ENCODE measurements at places on chromosomes 6 and 20.

GRCh38 chr20:10625641-10626040 lies 48.2 kb downstream of the JAG1 start:
- DNase-seq, result no peak

DNA sequence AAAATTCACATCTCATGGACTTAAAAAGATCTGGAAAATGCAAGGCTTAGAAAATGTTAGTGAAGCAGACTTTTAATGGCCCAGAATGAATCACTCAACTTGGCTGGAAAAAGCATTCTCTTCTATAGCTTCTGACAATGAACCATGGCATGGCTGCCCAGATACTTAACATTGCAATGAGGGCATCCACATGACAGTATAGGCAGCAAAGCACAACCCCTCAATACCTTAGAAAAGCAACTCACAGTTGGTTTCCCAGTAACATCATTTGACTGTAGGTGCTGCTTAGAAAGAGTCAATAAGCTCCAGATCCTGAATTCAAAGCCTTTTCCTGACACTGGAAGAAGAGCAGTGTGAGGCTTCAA lies 155.8 kb downstream of the EYA4 start:
- DNase-seq, result no peak

DNA sequence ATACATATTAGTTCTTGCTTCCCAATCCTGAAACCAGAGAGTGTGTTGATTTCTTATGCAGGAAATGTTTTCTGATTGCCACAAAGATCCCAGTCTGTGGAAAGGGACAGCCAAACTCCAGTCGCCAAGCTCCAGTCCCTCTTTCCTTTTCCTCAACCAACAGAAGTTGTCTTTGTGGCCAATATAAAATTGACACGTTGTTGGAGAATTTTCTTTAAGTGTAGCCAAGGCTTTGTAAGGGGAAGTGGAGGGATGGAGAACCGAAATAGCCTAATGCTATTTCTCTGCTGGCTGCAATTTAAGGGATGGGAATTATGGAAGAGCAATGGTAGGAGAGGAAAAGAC lies 5.4 kb downstream of the ADGRB3 start:
- DNase-seq, result no peak

- no peak for DNase-seq
These were observed 28.5 kb upstream of the GFOD1 start for GRCh38 chr6:13515912-13516311.

- no peak for DNase-seq
These were observed at the start of gene SIRPB2 for GRCh38 chr20:1491281-1491840. Gene SIRPB2 (minus strand): TSS chr20:1491420. CDS start chr20:1491359, 61 bp downstream.

DNA sequence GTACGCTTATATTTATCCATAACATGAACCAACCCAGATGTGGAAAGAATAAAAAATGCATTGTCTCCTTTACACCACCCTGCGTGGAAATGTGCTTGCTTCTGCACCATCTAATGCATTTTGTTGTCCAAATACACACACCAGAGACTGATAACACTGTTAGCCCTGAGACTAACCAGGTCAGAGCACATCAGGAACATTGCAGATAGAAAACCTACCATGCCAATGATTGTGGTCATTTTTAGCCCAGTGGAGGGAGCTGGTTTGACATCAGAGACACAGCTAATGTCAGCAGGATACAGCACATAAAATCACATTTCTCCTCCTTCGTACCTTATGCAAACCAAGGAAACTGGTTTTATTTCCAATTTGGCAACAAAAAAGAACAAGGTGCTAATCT lies 528.7 kb downstream of the DOK5 start:
- DNase-seq, result no peak

DNA sequence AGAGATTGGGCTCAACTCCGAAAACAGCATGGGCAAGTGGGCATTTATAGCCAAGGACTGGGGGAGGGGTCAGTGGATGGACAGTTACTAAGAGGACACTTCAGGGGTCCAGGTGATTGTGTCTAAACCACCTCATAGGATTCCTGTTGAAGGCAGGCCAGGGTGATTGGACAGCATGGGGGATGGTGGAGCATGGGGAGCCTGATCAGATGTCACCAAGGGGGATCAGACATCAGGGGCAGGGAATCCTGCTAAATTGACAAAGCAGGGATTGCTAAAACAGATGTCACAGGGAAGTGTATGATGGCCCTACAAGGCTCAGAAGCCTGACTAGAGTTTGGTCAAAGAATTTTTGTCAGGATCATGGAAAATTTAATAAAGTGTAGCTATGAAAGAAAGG lies 2.4 kb upstream of the PYGB start:
- no peak for DNase-seq

DNA sequence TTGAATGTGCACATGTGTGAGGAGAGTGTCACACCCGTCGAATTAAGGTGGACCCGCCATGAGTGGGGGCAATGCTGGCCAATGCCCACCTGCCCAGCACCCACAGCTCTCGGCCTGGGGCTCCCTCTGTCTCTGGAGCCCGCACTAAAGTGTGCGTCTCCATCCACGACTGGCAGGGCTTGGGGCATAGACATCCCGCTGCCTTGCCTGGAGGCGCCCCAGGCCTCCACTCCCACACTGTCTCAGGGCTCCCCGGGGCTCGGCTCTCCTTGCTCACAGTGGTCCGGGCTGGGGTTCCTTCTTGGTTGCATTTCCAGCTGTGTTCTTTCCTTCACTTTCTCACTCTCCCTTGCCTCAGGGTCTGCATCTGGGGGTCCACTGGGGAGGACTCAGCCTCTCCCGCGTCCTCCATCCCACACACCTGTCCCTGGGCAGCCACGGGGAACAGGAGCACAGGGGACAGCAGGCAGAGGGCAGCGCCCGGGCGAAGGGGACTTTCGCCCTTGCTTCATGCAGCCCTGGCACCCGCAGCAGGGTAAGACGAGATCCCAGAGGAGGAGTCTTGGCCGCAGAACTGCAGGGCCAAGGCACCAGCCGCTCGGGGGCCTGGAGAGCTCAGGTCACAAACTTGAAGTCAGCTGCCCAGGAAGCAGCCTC lies 20.1 kb upstream of the MRGBP start:
- DNase-seq, result no peak

DNA sequence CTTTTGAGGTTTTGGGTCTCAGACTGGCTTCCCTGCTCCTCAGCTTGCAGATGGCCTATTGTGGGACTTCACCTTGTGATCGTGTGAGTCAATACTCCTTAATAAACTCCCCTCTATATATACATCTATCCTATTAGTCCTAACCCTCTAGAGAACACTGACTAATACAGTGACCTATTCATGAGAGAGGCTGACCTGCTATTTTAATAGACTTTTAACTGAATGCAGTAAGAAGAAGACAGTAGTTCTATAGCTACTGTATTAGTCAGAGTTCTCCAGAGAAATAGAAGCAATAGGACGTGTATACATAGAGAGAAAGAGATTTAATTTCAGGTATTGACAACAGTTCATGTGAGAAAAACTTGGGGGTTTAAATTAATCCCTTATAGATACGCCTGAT lies 53.3 kb upstream of the SMLR1 start:
- no peak for DNase-seq

DNA sequence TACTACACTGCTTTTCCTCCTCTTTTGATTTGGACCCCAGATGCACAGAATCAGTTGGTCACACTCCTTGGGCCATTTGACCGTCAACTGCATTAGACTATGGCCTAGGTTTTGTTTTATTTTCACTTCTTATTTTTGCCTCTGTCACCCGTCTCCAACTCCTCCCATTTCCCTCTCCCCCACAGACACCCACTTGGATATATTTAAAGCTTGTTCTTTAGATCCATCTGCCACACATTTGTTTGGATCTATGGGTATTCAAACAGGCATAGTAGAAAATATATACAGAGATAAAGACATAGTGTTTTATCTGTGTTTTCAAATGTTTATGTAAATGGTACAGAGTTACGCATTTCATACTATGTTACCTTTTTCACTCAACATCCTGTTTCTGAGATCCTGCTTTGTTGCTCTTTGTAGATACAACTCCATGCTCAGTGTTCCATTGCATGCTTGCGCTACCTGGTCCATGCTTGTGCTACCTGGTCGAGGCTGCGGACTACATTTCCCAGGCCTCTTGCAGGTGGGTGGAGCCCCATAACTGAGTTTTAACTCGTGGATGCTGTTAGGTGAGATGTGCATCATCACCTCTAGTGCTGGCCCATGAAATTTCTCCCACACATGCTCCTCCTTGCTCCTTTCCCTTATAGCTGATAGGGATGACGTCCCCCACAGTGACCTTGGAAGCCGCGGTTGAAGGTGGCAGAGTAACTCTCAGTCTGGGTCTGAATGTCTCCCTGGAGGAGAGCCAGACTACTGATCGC lies 11.5 kb upstream of the PREX1 start:
- DNase-seq, result no peak

DNA sequence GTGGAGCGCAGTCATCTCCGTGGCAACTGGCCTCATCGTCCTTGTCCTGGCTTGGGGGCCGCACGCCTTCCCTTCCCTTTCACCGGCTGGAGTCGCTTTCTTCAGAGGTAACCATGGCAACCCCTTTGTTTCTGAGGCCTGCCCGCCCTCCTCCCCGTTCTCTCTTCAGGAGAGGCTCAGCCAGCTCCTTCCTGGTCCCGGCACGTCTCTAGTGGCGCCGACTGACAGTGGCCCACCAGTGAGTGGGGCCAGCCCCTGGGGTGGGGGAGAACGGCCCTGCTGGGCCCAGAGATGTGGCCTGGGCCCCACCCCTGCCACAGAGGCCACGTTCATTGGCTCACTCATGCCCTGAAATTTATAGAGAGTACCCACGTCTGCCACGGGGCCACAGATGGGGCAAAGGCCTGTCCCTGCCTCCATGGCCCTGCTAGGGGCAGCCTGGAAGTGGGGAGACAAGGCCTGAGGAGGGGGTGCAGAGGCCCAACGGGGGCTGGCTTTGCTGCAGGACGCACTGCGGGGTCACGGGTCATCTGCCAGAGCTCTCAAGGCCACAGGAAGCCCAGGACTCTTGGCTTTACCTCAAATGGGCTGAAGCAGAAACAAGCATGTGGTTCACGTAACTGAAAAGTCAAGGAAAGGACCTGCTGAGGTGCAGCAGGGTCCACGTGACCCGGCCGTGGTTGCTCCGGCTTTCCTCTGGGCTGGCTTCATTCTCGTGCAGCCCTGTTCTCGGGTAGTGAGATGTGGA lies 1.4 kb upstream of the OSBPL2 start:
- no peak for DNase-seq

All from activated naive CD8-positive, alpha-beta T cell treated with anti-CD3 and anti-CD28 coated beads for 36 hours (primary cell).